Upper lobe of left lung (tissue), 6 donors: ENCODE measurements at places on chromosomes 6 and 20. TPM values are rescaled to one million over a fixed set of nuclear protein-coding genes. Genes with fewer than 3 reads are reported as not detected.

- DNase-seq = no peak
Observed at GRCh38 chr6:5059036-5059896, 25.9 kb upstream of the PPP1R3G start.

DNA sequence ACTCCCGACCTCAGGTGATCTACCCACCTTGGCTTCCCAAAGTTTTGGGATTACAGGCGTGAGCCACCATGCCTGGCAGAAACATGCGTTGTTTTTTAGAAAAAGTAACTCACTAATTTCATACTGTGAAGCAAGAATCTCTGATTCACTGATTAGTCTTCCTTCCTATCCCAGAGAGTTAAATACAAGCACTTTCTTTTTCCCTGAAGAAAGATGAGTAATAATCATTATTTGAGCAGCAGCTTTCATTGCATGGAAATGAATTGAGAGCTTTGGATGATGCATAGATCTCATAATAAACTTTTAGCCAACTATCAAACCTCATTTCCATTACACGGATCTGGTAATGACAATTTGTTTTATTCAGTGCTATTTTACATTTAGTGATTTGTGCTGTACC, 892.5 kb upstream of the EYS start:
- DNase-seq = no peak

The REPS1 gene
- total RNA-seq = 33.7 TPM

The CYB5R4 gene
- 13.4 TPM for total RNA-seq

DNA sequence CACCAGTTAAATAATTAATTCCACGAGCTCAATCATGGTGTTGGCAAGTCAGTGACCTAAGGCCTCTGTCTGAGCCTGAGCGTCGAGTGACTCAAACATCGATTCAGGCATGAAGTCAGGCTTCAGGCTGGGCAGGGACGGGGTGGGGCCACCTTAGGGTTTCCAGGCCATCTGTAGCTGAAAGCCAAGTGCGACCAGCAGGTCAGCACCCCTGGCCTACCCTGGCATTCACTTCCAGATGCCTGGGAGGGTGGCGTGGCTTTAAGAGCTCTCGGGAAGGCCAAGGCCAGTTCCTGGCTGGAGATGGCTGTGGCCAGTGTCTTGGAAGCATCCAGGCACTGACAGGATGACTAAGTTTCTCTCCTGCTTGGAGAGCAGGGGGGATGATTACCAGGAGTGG, 113.4 kb downstream of the DACT2 start:
- no peak for DNase-seq
